GM10248 (cell line): ENCODE measurements at places on chromosomes 5 and 9.

- no peak for DNase-seq
These were observed 4.9 kb upstream of the MAPK9 start for GRCh38 chr5:180296771-180297170.

DNA sequence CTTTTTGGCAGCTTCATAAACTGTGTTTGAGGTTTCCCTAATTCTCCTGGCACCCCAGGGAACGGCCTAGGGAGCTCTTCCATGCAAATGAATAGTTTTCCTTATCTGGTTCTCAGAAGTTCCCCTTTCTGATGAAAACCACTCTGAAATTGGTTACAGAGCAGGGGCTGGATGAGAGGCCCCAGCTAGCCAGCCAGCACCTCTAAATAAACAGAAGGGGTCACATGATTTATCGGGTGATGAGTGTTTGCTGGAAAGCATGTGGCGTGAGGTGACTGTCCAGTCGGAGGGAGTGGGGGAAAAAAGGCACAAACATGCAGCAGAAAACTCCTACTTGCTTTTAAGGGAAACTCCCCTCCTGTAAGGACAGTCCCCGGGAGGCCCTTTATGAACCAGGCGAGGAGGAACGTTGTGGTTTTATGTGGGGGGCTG, 261.2 kb upstream of the ANKRD55 start:
- peak; percentile 18 for DNase-seq

GRCh38 chr9:98315551-98316060, 60.2 kb upstream of the TBC1D2 start:
- DNase-seq, result peak; percentile 88

DNA sequence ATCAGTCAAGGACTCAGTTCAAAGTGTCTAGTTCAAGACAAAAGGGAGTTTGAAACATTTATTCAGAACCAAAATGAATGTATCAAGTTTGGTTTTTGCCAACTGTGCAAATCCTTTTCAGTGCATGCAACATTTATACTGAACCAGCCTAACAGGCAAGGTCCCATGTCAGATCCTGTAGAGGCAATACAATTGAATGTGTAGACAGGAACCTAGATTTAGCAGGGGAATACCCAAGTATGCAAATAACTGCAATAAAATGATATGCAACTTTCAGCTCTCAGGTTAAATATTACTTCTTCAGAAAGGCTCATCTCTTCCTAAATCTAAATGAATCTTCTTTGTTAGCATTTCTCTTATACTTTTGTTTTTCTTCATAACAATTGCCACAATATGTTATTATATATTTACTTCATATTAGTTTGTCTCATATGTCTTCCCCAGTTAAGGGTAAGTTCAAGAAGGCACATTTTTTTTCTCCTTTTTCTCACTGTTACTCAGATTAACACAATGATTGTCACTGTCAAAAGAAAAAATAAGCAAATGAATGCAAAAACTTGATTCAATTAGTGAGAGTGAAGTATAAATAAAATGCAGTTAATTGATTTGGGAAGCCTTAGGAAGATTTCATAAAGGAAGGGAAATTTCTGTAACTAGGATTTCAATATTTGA, 163.9 kb upstream of the RASA1 start:
- peak; percentile 41 for DNase-seq

- DNase-seq, result no peak
These were observed 173.9 kb downstream of the C9orf50 start for GRCh38 chr9:129446828-129447550.

DNA sequence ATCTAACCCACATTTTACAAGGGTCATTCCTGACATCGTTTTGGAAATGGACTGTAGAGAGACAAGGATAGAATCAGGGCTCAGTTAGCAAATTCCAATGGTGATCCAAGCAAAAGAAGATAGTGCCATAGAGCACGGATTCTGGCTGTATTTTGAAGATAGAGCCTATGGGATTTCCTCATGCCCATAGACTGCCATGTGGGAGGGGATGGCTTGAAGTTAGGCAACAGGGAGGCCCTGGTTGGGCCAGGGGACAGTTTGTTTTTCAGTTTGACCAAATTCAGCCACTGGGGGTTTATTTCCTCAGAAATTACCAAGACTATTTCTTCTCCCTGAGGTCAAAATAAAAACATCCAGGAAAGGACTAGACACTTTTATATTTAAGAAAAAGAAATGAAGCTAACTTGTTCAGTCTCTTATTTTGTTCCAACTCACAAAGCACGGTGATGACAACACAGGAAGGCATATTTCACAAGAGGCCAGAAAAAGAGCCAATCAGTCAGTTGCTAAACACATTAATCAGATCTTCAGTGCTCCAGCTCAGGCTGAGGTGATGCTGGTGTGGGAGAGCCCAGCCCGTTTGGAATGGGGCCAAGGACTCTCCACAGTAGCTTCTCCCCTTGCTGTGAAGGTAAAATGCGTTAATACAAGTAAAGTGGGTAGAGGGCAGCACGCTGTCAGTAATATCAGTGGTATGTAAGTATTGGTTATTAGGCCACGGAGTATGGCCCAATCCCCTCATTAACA, 4.4 kb upstream of the DCTN4 start:
- DNase-seq, result no peak

- no peak for DNase-seq
These were observed 260.3 kb upstream of the SEMA6A start for GRCh38 chr5:116834796-116835515.

DNA sequence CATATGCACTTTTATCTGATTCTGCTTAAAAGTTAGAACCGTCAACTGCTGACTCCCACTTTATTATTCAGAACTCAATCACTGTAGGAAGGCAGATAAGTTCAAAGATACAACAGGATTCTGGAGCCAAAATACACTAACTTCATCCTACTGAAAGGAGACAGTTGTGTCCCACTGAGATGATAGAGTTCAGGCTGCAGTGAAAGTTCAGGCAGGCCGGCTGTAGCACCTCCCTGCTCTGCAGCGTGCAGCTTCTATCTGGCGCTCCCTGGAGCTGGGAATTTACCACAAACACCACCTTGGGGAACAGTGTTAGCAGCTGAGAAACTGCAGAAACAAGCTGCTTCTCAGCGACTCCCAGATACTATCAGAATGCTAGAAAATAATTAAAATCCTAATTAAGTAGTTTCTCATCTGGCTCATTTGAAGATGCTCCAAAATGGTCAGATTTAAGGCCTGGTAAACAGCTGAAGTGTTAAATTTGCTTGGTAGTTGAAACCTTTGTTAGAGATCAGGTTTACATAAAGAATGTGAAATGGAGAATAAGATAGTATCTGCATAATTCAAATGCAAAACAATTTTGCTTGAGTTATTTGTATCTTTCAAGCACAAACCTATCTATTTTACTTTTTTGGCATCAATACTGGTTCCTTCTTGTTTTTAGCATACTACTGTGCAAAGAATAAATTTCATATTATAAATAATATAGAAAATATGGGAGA, 52.3 kb upstream of the CNTLN start:
- no peak for DNase-seq

- DNase-seq, result no peak
These were observed 53.0 kb upstream of the NXNL2 start for GRCh38 chr9:88481933-88482332.

DNA sequence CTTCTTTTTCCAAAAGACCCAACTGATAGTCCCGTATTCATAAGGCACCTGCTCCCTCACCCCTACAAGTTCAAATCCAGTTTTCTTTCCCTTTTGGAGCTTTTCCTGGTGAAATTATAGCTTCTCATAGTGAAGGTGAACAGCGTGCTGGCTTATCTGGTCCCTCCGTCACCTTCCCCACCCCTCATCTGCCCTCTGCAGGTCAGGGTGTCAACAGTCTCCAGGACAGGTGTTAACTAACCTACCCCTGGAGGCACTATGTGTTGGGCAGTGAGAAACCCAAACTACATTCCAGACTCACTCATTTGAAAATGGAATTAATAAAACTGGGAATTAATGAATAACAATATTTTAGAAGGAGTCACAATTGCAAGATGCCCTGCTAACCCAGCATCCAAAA, 109.0 kb upstream of the TAS2R1 start:
- no peak for DNase-seq

DNA sequence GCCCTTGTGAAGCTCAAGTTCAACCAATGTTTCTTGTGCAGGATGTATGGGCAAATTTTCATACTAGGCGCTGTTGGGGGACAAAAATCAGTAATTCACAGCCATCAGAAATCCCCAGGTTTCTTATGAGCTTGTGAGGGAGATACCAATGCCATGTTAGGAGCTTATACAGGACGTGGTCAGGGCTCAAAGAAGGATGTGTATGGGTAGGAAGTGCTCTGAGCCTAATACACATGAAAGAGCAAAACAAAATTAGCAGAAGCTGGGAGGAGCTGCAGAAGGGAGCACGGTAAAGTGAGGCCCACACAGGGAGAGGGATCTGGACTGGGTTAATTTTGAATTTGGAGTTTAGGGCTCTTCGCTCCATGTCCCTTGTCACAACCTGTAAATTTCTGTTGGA, 114.6 kb upstream of the MAP3K1 start:
- DNase-seq, result no peak

DNA sequence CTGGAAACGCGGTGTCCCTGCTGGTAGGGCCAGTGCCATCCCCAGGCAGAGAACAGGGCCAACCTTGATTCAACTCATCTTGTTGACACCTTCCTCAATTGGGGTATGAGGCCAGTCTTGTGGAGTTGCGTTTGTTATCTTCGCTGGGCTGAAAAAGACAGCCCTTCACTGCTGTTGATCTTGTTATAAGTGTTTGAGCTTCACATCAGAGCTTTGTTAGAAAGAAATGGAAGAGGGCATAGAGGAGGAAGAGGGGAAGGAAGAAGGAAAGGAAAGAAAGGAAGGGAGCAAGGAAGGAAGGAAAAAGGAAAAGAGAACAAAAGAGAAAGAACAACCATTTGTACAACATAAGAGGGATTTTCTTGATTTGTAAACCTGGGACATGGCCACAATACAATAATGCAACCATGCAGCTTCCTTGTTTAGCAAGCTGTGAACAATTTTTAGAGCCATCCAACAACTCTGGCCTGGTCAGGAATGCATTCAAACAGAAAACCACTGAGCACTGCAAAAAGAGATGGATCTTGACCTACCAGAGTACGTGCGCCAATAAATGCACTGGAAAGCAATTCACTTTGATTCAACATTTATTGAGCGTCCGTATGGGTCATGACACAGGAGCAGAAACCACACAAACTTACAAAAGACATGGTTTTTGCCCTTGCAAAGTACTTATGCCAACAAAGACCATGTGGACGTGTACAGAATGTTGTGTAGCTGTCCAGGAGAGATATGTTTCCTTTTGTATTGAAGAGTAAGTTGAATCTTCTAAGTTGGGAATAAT, 152.9 kb downstream of the TLE1 start:
- no peak for DNase-seq

- DNase-seq, result no peak
These were observed 232.2 kb downstream of the NFIB start for GRCh38 chr9:14081745-14082144.

- no peak for DNase-seq
These were observed 16.7 kb downstream of the IFNB1 start for GRCh38 chr9:21060919-21061561.

DNA sequence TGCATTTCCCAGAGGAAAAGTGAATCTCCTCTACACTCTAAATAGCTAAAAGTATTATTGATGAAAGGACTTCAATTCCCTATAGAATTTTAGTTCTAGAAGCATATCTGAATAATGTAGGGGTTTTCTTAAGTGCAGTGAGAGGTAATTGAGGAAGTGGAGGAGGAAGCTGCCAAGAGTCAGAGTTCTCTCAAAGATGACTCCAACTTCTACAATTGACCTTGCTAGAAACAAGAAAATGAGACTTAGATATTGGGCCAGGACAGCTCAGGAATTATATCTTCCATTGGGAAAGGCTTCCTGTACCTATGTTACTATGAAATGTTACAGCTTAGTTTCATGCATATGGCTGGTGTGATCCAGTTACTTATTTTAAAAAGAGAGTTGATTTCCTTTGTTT, 10.4 kb upstream of the F2R start:
- DNase-seq, result no peak

- DNase-seq, result no peak
These were observed 272.7 kb upstream of the PANK3 start for GRCh38 chr5:168851902-168852321.

- DNase-seq, result no peak
These were observed 744 bp upstream of the PPP2CA start for GRCh38 chr5:134226441-134227192.

GRCh38 chr9:72898360-72898759, 54.5 kb downstream of the ALDH1A1 start:
- no peak for DNase-seq

DNA sequence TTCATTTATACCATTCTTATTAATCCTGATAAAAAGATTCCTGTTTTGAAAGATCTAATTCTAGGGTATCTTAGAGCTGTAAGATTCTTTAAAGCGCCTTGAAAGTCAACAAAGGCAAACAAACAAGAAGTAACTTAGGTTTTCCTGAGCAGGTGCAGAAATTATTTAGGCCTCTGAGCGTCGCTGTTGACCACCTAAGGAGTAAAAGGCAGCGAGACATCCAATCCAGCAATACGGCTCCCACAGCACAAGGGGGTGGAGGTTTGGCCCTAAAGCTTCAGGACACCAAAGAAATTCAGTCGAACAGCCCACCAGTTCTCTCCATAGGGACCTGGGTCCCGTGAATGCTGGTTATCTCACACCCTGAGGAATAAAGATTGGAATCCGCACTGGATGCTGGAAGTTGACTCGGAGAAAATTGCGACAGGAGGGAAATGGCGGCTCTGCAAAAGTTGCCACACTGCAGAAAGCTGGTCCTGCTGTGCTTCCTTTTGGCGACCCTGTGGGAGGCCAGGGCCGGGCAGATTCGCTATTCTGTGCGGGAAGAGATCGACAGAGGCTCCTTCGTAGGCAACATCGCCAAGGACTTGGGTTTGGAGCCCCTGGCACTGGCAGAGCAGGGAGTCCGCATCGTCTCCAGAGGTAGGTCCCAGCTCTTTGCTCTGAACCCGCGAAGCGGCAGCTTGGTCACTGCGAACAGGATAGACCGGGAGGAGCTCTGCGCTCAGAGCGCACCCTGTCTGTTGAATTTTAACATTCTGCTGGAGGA, at the start of gene PCDHGA2:
PCDHGA2 (plus strand) TSS at position 223 of the 769 bp plus-strand sequence.
- peak; percentile 47 for DNase-seq

- peak; percentile 14 for DNase-seq
These were observed 106.0 kb upstream of the MTAP start for GRCh38 chr9:21696411-21696871.

- DNase-seq, result no peak
These were observed 11.9 kb downstream of the TMC1 start for GRCh38 chr9:72533322-72533721.

- no peak for DNase-seq
These were observed 892.7 kb downstream of the TLE1 start for GRCh38 chr9:80796632-80797031.

DNA sequence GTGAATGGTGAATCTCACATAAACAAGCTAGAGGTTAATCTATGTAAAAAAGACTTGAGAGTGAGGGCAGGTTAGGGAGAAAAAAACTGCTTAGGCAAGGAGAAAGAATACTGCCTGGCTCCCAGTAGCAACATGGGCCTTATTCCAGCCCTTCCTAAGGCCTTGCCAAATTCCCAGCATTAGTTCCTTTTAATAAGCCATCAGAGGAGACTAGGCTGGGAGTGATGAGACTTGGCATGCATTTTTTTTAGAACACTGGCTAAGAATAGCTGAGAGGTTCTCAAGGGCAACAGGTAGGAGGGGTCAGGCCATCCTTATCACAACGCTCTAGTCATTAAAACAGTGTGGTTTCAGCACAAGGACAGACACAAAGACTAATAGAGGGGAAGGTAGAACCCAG, 20.9 kb upstream of the ZBTB43 start:
- no peak for DNase-seq
